NCI-H1436 treated with DMSO at 0.1 percent for 48 hours (cell line): ENCODE measurements at places on chromosomes 11 and 22.

GRCh38 chr11:76640501-76640900 lies 30.0 kb downstream of the LRRC32 start:
- DNase-seq: no peak

- no peak for DNase-seq
These were observed 22.2 kb downstream of the TSKU start for GRCh38 chr11:76805206-76805913.

DNA sequence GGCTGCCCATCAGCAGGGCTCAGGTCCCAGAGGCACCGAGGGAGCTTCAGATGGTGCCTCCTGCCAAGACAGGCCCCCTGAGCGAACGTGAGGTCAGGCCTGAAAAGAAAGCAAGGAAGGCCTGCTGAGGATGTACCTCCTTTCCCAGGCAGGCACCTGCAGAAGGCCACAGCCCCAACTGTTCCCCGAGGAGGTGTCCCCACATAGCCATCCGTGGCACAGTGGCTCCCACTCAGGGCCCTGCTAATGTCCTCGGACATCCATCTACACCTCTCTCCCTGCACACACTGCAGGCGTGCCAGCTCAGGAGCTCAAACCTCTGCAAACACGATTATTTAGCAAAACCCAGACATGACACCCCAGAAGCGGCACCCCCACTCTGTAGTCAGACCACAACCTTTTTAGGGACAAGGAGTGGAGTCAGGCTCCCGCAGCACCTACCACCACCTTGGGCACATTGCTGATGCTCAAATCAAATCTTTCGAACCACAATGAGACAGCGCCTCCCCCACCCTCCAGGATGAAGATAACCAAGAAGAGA lies 36.9 kb downstream of the SHANK2 start:
- DNase-seq: no peak

DNA sequence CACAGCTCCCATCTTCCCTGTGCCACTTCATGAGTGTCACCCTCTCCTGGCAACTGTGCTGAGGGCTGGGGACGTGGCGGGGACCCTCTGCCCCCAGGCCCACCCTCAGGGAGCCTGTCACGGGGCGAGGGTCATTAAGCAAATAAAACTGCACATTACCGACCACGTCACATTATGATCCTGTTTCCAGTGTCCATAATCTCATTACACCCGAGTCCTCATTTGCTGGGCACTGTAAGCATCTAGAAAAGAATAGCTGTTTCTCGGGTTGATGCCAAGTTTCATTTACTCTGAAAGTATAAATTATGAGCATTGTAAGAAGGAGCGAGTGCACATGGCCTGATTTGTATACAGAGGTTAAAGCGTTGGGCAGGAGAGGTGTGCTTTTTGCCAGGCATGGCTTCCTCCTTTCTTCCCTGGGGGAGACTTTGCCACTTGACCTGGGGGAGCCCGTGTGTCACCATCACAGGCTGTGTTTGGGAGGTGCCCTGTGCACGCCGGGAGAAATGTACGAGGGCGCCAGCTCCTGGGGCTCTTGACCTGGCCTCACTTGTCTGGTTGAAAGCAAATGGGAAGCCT lies 50.5 kb downstream of the LRP5 start:
- no peak for DNase-seq
